Kidney epithelial cell (primary cell): ENCODE measurements at places on chromosomes 1 and 21. TPM values are rescaled to one million over a fixed set of nuclear protein-coding genes. Genes with fewer than 3 reads are reported as not detected.

GRCh38 chr21:17185674-17186073, 327.2 kb upstream of the CXADR start:
- DNase-seq: no peak

RIPPLY3 gene
- total RNA-seq: 0.48 and 0.92 TPM in 2 replicates

C1QA gene
- 0.82 and 2.2 TPM in 2 replicates for total RNA-seq

- DNase-seq: no peak
Observed at GRCh38 chr1:171901245-171901644, 59.9 kb downstream of the DNM3 start.

DNA sequence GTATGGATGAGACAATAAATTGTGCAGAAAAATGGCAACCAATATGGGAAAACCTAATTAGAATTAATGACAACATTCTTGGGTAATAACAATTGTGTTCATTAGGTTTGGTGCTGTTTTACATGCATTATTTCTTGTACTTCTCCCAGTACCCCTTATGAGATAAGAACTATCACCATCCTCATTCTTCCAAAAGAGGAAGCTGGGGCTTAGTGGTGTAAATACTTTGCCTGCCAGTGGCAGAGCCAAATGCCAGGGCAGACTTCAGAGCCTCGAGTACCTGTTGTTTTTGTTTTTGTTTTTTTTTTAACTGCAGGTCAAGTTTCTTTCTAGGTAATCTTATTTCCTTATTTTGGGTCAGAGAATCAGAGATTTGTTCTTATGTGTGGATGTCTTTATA, 206.4 kb downstream of the RHOU start:
- no peak for DNase-seq

DNA sequence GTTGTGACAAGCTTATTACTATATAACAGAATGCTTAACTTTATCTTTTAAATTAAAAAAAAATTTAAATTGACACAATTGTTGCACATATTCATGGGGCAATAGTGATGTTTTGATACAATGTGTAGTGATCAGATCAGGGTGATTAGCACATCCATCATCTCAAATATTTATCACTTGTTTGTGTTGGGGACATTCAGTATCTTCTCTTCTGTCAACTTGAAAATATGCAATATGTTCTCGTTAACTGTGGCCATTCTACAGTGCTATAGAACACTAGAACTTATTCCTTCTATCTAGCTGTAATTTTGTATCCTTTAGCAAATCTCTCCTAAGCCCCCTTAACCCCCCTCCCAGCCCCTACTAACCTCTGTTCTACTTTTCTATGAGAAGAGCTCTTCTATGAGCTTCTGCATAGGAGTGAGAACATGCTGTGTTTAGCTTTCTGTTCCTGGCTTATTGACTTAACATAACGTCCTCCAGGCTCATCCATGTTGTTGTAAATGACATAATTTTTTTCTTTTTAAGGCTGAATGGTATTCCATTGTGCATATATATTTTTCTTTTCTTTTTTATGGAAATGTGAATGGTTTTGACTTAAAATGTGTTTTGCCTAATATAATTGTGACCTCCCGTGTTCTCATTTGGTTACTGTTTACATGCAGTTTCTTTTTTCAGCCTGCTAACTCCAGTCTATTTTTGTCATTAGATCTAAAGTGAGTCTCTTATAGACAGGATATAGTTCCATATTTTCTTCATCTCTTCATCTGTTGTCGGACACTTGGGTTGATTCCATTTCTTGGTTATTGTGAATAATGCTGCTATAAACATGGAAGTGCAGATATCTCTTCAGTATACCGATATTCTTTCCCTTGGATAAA, 23.8 kb downstream of the CEP350 start:
- DNase-seq: no peak

DNA sequence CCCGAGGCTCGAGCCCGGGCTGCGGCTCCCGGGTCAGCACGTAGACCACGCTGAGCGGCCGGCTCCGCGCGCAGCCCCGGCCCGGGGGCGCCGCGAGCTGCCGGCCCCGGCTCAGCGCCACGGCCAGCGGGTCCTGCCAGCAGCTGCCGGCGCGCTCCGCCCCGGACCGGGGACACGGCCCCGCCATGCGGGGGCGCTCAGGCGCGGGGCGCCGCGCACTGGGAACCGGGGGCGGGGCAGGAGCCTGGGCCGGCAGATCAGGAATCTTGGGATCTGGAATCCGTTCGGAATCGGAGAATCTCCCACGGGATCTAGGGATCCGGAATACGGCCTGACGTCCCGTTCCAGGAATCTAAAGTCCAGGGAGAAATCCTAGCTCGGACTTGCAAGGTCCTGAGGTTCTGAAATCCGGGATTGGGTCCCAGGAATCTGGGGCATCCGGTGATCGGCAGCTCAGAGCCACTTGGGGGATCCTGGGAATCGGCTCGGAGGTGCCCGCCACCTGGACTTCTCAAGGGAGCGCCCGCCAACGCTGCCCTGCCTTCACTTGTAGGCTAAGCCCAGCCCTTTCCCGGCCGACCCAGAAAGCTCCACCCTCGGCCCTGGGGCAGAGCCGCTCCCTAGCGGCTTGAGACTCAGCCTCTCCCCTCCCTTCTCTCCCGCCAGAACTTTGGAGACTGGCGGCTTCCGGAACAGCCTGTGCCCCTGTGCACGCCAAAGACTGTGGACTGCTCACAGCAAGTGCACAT, at the start of gene MAP3K6:
MAP3K6 (minus strand) TSS at position 551 of the 749 bp plus-strand sequence; CDS start at position 187, 364 bp downstream.
- no peak for DNase-seq
